GM06990 (cell line): ENCODE measurements at places on chromosomes 2 and 18.
A peak's percentile ranks its signal among the peaks of the same experiment; 100 is the strongest.

DNA sequence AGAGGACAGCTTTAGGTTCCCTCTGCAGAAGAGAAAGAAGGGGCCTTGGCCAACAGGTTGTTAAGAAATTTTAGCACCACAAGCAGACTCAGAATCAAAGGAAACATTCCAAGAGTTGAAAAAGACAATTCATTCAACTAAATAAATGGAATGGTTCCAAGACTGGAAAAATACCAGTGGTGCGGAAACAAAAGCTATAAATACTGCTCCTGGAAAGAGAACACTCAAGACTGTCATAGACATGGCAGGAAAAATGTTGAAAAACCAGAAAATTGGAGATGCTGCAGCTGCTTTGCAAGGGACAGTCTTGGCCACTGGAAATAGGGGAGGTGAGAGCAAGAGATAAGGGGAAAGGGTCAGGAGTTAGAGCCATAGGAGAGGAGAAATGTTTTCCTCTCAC lies 312.7 kb upstream of the CYRIA start:
- DNase-seq, result no peak

DNA sequence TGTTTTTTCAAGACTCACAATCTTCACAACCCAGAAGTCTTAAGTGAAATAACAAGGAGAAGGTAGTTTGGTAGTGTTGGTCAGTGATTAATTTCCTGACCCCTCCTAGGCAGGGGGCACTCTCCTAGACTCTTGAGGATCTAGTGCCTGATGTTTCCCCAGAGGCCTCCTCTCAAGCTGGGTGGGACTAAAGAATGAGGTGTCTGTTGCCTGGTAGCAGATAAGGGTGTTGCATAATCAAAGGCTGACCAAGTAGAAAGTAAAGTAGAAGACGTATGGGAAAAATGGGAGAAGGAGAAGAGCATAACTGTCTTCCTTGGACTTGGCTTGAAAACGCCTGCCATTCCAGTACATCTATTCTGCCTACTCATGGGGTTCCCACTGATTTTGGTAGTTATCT lies 37.8 kb downstream of the VIT start:
- DNase-seq, result no peak

- DNase-seq, result no peak
These were observed 232.2 kb downstream of the THSD7B start for GRCh38 chr2:136997557-136997956.

DNA sequence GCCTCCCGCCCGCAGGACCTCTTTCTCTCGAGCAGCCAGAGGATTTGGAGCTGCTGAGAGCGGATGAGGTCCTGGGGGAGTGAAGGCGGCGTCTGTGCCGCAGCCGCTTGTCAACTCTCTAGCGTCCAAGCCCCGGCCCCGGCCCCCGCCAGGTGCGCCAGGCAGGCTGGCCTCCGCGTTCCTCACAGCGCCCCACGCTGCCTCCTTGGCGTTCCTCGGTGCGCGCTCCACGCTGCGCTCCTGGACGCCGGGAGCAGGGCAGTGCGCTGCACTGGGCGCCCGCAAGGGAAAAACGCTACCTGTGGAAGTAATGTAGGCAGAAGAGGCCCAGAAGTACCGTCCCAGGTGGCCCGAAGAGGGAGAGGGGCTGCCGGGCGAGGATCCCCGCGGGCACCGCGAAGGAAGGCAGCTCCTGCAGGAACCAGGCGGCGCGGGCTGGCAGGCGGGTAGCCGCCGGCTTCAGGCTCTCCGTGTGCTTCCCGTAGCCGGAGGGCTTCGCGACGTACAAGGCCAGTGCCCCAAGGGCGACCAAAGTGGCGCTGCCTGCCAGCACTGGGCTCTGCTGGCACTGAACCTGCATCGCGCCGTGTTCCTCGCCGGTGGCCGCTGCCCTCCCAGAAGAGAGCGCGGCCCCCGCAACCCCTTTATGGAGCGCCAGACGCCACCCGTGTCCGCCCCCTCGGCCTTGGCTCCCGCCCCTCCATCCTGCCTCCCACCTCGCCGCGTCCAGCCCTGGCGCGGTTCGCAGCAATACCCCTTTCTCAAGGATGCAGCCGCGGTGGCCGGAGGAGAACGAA lies at the start of gene SRD5A2:
Gene SRD5A2, minus strand, starts transcription at position 618 of the 797 bp plus-strand sequence. Its CDS starts 38 bp downstream, at position 580.
- DNase-seq, result no peak

DNA sequence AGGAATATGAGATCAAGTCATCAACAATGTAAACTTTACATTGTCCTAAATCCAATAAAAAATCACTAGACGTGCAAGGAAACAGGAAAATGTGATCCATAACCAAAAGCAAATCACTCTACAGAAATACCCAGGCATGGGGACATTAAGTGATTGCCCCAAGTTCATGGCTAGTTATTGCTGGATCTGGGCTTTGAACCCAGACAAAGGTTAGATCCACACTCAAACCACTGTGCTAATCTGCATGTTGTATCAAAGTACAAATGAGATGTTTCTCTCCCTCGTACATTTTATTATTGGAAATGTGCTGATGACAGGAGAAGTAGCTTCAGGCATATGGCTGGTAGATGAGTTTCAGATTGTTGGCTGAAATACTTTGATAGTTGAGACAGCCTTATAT lies 2.7 kb upstream of the ARL5A start:
- DNase-seq, result no peak

- no peak for DNase-seq
These were observed 1925.8 kb upstream of the CELF4 start for GRCh38 chr18:39491408-39491807.

- DNase-seq, result no peak
These were observed 32.6 kb upstream of the PPP3R1 start for GRCh38 chr2:68284896-68285295.

DNA sequence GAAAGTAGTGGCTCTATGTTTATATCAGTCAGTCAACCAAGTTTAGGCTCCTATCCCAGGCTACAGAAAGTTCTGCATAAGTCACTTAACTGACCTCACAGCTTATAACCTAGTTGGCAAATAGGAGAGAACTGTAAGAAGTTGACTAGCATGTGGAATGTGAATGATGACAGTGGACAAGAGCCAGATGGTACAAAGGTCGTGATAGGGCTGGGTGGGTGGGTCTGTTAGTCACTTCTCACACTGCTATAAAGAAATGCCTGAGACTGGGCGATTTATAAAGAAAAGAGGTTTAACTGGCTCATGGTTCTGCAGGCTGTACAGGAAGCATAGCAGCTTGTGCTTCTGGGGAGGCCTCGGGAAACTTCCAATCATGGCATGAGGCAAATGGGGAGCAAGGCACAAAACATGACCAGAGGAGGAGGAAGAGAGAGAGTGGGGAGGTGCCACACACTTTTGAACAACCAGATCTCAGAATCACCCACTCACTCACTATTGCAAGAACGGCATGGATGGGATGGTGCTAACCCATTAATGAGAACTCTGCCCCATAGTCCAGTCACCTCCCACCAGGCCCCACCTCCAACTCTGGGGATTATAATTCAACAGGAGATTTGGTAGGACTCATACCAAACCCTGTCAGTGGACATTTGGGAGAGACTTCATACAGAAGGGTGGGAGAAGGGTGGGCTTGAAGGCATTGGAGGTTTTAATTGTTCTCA lies 68.8 kb downstream of the LTBP1 start:
- no peak for DNase-seq

- DNase-seq, result no peak
These were observed 18.4 kb downstream of the NCK2 start for GRCh38 chr2:105763076-105763475.

- DNase-seq, result no peak
These were observed 50.0 kb downstream of the LPIN1 start for GRCh38 chr2:11796190-11797171.

DNA sequence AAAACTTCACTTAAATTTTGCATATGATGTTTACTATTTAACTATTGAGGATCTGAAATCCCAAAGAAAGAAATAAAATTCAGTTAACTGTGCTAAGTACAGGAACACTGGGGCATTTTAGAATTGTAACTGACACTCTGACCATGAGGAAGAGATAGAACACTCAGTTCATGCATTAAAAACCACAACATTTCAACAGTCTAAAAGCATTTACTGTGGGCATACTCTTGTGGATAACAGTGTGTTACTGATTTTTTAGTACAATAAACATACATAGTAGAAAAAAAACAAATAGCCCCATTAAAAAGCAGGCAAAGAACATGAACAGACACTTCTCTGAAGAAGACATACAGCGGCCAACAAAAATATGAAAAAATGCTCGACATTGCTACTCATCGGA lies 1122.7 kb upstream of the PIK3C3 start:
- DNase-seq, result no peak

- DNase-seq, result no peak
These were observed 18.1 kb upstream of the CDH19 start for GRCh38 chr18:66621816-66622576.

GRCh38 chr2:162480067-162480466 lies 136.1 kb downstream of the GCA start:
- DNase-seq, result no peak

DNA sequence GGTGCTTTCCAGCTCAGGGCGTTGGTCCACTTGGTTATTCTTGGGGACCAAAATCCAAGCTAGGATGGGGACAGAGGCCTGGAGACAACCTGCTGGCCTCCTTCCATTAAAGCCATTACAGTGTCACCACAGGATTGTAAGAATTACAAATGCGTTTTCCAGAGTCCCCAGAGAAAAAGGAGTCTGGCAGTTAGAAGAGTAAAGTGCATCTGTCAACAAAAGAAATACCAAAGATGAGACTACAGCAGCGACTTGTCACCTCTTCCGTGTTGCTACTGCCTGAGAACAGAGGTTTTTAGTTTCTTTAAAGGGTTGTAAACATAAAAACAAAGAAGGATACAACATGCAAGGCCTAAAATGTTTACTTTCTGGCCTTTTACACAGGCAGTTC lies 235.7 kb downstream of the AGAP1 start:
- DNase-seq, result no peak

DNA sequence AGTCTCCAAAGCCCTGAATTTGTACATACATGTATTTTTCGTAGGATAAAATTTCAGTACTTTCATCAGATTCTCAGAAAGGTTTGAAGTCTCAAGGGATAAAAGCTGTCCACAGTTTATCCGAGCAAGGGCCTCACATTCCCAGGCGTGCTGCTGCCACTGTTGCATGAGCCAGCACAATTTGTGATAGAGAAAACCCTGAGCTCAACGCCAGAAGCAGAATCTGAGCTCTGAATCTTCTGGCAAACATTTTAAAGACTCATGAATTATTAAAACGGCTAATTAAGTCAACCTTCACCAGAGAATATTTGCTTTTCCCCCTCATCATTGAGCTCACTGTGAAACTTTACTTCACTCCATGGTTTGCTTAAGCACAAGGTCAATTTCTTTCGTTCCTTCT lies 38.5 kb upstream of the STPG4 start:
- no peak for DNase-seq

GRCh38 chr2:112877423-112877822 lies 33.5 kb upstream of the IL37 start:
- DNase-seq, result no peak

GRCh38 chr2:138711812-138712211 lies 68.4 kb downstream of the NXPH2 start:
- no peak for DNase-seq

GRCh38 chr2:68435615-68436014 lies 31.5 kb downstream of the FBXO48 start:
- no peak for DNase-seq

GRCh38 chr2:45128580-45128997 lies 119.3 kb upstream of the SIX2 start:
- no peak for DNase-seq

GRCh38 chr2:28683100-28683706 lies 68.4 kb upstream of the PPP1CB start:
- no peak for DNase-seq

- no peak for DNase-seq
These were observed 43.1 kb downstream of the KCTD18 start for GRCh38 chr2:200466425-200467418.

DNA sequence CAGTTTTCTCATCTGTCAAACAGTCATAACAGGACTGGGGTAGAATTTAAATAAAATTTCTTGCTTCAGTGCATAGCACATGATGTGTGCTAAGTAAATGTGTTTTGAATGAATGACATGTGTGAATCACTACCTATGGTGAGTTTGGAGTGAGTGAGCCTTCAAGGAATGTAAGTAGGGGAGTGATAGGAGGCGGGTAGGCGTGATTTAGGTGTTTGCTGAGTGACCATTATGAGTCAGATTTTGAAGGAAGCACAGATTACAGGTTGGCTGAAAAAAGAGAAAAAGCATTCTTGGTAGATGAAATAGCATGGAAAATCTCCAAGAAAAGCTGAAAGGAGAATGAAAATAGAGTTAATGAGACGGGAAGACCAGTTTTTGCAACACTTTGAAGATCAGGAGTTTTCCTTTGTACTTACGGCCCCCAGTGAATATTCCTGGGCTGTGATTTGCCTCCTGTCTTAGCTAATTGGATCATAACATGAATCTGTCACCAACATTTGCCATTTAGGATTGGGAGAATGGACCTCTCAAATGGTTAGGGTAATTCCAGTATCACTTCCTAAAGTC lies 136.9 kb upstream of the GATA6 start:
- DNase-seq, result no peak

GRCh38 chr2:162092658-162093556 lies 18.9 kb upstream of the DPP4 start:
- no peak for DNase-seq

DNA sequence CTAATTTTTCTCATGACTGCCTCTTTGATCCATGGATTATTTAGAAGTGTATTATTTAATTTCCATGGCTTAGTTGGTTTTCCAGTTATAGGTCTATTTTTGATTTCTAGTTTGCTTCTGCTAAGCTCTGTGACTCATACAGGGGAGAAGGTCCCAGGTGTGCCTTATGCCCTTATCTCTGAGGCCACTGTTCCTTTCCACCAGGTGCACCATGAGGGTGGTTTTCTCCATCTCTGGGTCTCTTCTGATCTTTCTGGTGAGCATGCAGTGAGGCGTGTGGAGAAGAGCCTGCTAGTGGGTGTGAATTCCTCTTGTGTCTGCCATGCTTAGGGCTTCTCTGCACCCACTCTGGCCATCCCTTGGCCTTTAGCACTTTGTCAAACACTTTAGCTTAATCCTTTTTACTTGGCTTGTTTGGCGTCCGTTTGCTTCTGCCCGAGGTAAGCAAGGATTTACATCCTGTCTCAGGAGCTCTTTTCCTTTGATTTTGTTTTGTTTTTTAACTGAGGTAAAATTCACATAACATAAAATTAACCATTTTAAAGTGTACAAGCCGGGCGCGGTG lies 129.8 kb upstream of the ARL4C start:
- DNase-seq, result no peak

GRCh38 chr2:176270100-176270750 lies 983 bp downstream of the MTX2 start:
- peak; percentile 20 for DNase-seq

DNA sequence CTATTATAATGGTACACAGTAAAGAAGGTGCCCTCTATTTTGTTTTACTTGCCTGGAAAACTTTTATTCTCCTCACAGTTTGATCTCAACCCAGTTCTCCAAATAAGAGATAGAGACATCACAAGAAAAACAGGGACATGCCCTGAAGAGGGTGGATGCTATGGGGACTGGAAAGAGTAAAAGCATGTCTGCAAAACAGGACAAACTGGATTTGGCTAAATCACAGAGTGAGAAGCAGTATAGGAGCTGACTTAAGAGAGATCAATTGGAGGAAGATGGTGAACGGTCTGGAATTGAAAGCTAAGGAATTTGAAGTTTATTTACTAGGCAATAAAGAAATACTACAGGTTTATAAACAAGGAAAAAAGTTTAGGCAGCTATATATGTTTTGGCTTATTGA lies 33.0 kb downstream of the SP140L start:
- DNase-seq, result no peak

GRCh38 chr2:80489717-80490116 lies 185.2 kb upstream of the LRRTM1 start:
- DNase-seq, result no peak
